ENCODE measurements at places on chromosomes 1 and 21. TPM values are rescaled to one million over a fixed set of nuclear protein-coding genes. Genes with fewer than 3 reads are reported as not detected.

The ZCCHC17 gene
- total RNA-seq = 23.3 TPM

The ARV1 gene
- 19.7 TPM for total RNA-seq

The IQGAP3 gene
- not detected for total RNA-seq

The FAM72C gene
- not detected for total RNA-seq

The RXFP4 gene
- not detected for total RNA-seq

The TRIM17 gene
- total RNA-seq = 0.95 TPM

The HSD11B1 gene
- 10.0 TPM for total RNA-seq

The S100A12 gene
- not detected for total RNA-seq

The TMEM240 gene
- total RNA-seq = 18.9 TPM

The GRIK3 gene
- 7.1 TPM for total RNA-seq

The LYPD8 gene
- total RNA-seq = 1.1 TPM

The HAPLN2 gene
- 1.2 TPM for total RNA-seq

The SIK1 gene
- total RNA-seq = 33.8 TPM

The C1orf174 gene
- 25.5 TPM for total RNA-seq

The FGR gene
- total RNA-seq = 9.1 TPM

The RGS13 gene
- not detected for total RNA-seq

The KRTAP11-1 gene
- not detected for total RNA-seq

The CYP4A11 gene
- not detected for total RNA-seq

The FCRL6 gene
- not detected for total RNA-seq

The AGBL4 gene
- total RNA-seq = not detected

The WDR64 gene
- total RNA-seq = not detected

The GNG5 gene
- 73.1 TPM for total RNA-seq

The PCNX2 gene
- 6.4 TPM for total RNA-seq

The E2F2 gene
- not detected for total RNA-seq

The GBP1 gene
- 72.1 TPM for total RNA-seq

The KCNJ10 gene
- total RNA-seq = not detected
